NCI-H774 (cell line): ENCODE measurements at places on chromosomes 2 and 18.

DNA sequence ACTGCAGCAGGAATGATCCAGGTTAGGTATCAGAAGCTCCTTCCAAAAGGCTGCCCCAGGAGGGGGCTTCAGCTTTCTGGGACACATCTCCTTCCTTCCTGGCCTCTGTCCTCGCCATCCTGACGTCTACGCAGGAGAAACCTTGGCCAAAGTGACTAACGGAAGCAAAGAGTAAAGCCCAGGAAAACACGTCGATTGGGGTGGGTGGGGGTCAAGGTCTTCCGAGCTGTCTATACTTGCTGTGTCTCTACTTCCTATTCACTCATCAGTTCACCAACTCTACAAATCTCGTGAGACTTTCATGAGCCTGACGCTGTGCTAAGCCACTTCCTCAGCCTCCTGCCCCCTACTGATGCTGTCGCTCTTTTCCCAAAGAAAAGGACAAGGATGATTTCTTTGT, 212.6 kb downstream of the TNS1 start:
- DNase-seq: no peak

- no peak for DNase-seq
Measured at GRCh38 chr2:238704471-238705225, 143.2 kb upstream of the TWIST2 start.

GRCh38 chr2:186595219-186595618, 5.4 kb downstream of the ITGAV start:
- DNase-seq: no peak

DNA sequence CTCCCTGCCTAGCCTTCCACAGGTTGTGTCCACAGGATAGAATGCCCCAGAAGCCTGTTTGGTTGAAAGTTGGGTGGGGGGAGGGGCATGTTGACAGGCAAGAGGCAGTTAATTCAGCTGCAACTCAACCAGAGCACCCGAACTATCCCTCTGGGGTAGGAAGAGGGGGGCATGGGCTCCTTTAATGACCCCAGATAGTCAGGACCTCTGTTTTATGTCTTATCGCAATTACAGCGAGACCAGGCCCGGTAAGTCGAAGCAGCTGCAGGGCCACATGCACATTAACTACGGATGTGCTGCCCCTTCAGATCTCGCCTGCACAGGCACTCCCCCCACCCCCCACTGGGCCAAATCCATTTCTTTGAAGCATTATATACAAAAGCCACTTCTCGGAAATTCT, 363.8 kb upstream of the HNRNPA3 start:
- DNase-seq: no peak

GRCh38 chr2:155965415-155966063, 367.0 kb downstream of the NR4A2 start:
- DNase-seq: no peak

DNA sequence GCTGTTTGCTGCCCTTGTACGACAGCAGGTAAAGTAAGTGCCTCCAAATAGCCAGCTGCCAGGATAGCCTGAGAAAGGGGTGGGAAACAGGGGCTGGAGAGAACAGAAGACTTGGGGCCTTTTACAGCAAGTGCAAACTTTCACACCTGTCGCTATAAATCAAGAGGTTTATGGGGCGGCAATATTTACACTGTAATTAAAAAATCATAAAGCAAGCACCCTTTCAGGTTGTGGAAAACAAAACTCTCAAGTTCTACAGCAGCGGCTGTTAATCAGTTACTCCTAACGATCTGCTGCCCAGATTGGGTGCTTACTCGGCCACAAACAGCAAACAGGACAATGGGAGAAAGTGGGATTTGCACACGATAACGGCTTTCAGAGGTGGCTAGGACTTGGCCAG, 359.5 kb upstream of the ETAA1 start:
- peak; percentile 73 for DNase-seq

GRCh38 chr2:225980372-225980771, 580.9 kb downstream of the NYAP2 start:
- no peak for DNase-seq

DNA sequence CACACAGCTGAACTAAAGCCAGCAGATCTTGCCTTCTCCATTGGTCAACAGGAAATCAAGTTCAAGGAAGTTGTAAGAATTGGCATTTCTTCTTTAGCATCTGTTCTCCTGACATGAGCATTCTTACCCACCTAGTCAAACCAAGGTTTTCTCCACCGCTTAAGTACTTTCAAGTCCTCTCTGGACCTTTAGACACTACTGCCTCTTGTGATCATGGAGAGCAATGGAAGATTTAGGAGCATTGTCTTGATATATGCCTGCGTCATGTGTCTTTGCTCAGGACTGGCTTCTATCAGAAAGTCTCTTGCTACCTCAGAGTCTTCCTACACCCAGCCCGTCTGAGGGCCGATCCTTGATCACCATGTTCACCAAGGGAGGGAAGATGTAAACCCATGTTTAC, 262.2 kb downstream of the PHLPP1 start:
- DNase-seq: no peak

- DNase-seq: no peak
Measured at GRCh38 chr2:64434039-64434657, 19.8 kb upstream of the LGALSL start.

- no peak for DNase-seq
Measured at GRCh38 chr2:74847070-74847858, 13.3 kb downstream of the HK2 start.

GRCh38 chr2:121699421-121700333, 37.0 kb downstream of the NIFK start:
- DNase-seq: no peak

- peak; percentile 3 for DNase-seq
Measured at GRCh38 chr18:23812546-23813440, 123.5 kb downstream of the LAMA3 start.

DNA sequence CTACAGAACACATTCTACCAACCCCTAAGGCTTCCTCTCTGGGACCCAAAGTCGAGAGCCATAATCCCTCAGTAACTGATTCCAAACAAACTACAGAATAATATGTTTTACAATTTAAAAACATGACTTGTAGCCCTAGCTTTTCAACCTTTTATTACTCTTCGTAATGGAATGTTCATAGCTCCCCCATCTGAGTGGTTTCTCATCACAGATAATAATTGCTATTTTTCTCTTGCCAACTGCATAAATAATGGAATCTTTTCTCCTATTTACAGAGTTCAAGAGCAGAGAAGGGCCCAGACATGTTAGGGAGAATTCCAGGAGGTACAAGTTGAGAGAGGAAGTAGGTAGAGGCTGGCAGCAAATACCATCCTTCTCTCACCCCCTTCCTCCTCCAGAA, 59.9 kb upstream of the CERS6 start:
- no peak for DNase-seq

GRCh38 chr2:171046048-171046560, 114.6 kb downstream of the TLK1 start:
- DNase-seq: no peak

DNA sequence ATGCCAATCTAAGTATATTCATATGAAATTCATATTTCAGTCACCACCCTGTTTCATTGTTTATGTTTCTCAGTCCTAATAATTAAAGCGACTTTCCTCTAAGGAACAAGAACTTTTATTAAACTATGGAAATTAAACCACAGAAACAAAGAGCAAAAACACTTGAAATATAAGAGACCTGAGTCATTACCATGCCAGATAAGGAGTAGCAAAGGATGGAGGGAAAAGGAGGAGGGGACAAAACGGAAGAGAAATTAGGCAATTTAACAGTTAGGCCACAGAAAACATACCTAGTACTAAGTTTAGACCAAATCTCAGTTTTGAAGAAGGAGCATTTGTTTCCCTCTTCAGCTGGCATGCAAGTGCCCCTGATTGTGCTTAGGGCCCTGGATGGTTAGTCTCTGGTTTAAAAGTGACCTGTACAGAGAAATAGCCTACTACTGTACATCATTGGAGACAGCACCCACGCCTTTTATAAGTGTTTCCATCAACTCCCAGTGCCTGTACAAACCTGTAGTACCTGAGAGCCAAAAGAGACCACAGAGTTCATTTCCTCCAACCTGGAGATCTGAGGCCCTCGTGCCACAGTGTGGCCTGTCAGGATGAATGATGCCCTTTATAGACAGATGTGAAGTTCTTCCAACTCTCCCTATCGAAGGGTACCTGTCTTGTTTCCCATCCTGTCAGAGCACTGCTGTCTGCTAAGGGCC, 74.5 kb downstream of the SPATS2L start:
- DNase-seq: no peak

DNA sequence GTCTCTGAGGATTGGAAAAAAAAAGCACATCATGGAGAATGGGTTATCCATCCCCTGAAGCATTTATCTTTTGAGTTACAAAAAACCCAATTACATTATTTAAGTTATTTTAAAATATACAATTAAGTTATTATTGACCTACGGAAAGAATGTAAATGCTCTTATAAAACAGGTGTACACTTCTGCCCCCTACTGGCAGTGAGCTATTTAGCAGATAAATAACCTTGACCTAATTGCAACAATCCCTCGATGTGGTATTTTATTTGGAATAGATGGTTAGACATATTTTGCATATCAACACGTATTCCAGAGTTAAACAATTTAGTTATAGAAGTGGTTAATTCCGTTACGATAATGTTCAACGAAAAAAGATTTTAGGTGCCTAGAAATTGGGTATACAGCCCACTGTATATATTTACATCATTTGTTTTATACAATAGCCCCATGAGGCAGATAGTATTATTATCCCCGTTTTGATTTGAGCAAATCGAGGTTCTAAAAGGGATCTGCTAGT, 9.1 kb upstream of the DAW1 start:
- peak; percentile 15 for DNase-seq
